ENCODE measurements at places on chromosomes 13 and 19.

- DNase-seq: no peak
These were observed 116.6 kb downstream of the PCDH17 start for GRCh38 chr13:57748096-57748495.

DNA sequence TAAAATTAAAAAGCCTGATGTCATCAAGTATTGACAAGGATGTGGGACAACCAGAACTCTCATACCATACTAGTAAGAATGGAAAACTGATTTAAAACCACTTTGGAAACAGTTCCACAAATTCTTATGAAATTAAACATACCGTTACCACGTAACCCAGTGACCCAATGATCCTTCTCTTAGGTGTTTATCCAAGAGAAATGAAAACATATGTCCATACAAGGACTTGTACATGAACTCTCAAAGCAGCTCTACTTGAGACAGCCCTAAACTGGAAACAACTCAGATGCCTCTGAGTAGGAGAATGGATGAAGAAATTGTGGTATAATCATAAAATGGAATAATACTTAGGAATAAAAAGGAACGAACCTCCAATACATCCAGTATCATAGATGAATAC lies 27.6 kb downstream of the SLC6A16 start:
- DNase-seq: no peak

GRCh38 chr13:40186626-40187323 lies 479.7 kb downstream of the FOXO1 start:
- no peak for DNase-seq

DNA sequence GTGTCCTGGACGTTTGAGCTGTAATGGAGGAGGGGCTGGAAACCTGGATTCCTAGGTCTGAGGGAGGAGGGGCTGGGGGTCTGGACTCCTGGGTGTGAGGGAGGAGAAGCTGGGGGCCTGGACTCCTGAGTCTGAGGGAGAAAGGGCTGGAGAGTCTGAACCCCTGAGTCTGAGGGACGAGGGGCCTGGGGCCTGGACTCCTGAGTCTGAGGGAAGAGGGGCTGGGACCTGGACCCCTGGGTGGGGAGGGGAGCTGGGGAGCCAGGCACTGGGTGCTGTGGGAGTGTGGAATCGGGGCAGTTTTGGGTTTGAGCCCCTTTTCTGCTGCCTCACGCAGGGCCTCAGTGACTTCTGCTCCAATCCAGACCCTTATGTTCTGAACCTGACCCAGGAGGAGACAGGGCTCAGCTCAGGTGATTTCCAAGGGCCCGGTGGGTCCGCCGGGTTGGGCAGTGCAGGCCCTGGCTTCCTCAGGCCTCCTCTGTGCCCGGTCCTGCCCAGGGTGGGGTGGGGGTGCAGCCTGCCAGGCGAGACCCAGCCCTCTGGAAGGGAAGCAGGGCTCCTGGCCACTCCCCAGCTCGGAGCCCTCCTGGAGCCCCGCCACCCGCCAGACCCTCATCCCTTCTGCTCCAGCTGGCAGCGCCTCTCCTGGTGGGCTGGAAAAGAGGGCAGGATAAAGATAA lies 14.4 kb downstream of the TTYH1 start:
- DNase-seq: no peak

GRCh38 chr13:70568571-70568970 lies 460.3 kb upstream of the KLHL1 start:
- peak; percentile 1 for DNase-seq

DNA sequence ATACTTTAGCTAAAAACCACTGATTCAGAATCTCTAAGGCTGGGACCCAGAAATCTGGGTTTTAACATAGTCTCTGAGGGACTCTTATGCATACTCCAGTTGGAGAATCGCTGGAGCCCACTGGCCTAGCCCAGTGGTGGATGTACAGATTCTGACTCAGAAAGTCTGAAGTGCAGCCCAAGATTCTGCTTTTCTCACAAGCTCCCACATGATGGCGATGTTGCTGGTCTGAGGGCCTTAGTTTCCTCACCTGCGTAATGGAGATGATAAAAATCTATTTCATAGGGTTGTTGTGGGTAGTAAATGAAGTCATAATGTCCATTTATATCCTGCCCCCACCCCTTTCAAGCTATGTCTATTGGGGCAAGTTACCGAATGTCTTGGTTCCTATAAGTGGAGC lies 7.7 kb upstream of the CDADC1 start:
- DNase-seq: no peak

GRCh38 chr13:72261732-72262131 lies 394.7 kb upstream of the DACH1 start:
- DNase-seq: no peak

Measured in left renal cortex interstitium (tissue), 4 donors.